Hippocampal formation (tissue), 2 donors: ENCODE measurements at places on chromosomes 7 and 10.

- no peak for DNase-seq
Observed at GRCh38 chr7:140455743-140456142, 23.6 kb downstream of the MKRN1 start.

DNA sequence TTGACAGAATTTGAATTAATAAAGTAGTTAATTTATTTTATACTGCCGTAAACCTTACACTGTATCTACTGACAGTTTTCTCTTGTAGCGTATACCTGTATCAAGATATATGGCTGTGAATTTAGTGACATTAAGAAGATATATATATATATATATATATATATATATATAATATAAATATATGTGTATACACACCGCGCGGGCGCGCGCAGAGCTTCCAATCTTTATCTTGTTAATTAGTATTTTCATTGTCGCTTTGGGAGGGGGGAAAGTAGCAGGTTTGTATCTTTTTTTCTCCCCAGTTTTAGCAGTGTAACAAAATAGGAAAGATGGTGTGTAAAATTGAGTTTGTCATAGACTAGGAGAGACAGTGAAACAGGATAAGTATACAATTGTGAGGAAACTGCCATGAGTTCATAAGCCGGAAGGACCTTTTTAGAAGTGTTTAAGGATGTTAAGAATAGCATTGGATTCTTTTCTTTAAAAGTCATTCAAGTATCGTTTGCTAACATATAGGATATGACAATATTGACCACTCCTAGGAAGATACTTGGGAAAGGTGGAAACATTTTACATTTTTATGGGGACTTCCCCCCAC, 2.0 kb downstream of the PLEKHA1 start:
- DNase-seq = no peak

GRCh38 chr10:93947055-93947454, 46.7 kb upstream of the PLCE1 start:
- no peak for DNase-seq

GRCh38 chr7:99447943-99448342, 9.2 kb downstream of the CPSF4 start:
- no peak for DNase-seq

- DNase-seq = no peak
Observed at GRCh38 chr10:65628493-65629139, 1297.2 kb upstream of the LRRTM3 start.

GRCh38 chr7:117706210-117706609, 167.0 kb downstream of the CTTNBP2 start:
- DNase-seq = no peak

DNA sequence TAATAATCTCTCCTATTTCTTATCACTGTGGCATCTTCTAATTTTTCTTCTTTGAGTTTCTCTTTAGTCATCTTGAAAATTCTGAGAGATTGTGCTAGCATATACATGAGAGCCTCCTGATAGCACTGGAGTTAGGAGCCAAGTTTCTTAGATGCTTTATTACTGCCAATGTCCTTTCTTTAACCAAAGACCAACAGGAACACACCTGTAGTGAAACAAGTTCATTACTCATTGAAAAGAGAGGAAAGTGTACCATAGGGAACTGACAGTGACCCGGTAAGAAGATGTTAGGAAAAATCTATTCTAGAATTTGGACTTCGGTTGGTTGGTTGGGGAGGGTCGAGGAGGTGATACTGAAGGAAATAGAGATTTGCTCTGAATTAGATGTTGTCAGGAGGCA, 27.1 kb upstream of the CD36 start:
- DNase-seq = no peak

- DNase-seq = no peak
Observed at GRCh38 chr10:133324198-133324792, 12.4 kb downstream of the CALY start.

GRCh38 chr10:18656724-18657123, 2.5 kb upstream of the ARL5B start:
- DNase-seq = no peak

DNA sequence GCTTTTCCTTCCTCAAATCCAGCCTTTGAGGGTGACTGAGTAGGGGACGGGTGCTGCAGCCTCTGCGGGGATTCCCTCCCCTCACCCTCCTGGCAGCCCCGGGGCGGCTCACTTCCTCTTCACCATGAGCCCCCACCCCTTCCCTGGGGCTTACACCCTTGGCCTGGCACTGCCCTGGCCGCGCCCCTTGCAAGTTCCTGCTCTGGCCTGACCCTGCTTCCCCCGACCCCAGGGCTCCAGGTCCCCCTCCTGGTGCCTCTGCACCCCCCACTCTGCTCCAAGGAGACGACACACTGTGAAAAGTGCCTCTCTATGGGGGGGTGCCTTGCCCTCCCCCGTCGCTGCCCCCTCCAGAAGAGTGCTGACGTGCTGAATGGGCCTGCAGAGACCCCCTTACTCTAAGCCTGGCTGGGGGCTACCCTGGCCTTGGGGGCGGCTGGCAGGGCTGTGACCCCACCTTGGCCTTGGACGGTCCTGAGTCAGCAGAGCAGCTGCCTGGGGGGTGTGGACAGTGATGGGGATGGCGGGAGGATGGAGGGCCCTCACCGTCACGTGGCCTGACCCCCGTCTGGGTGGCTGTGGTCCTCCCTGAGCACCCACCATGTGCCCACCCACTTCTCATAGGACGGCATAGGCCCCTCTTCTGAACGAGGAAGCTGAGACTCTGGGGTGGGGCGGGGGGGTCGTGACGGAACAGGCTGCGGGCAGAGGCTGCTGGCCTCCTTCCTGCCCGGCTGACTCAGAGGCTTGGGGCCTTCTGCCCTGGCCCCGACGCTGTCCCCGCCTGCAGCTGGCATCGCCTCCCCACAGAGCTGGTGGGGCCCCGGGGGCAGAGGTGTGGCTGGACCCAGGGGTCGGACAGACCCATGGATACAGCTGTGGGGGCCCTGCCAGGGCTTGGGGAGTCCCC, 9.8 kb downstream of the LFNG start:
- DNase-seq = peak; percentile 39

DNA sequence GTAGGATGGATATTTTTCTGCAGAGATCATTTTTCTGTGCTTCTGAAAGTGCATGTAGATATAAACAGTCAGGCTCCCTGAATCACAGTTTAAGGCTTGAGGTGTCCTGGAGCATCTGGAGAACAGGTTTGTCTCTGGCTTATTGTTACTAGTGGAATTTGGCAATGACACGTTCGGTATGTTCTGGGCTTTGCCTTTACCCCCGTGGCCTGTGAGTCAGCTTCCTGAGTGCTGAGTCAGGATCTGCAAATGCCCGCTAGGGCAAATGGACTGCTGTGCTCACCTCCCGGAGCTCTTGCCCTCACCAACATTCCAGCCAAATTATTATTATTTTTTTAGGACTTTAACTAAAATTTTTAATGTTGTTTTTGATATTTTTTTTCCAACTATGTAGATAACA, 192.5 kb upstream of the PRSS1 start:
- DNase-seq = no peak

DNA sequence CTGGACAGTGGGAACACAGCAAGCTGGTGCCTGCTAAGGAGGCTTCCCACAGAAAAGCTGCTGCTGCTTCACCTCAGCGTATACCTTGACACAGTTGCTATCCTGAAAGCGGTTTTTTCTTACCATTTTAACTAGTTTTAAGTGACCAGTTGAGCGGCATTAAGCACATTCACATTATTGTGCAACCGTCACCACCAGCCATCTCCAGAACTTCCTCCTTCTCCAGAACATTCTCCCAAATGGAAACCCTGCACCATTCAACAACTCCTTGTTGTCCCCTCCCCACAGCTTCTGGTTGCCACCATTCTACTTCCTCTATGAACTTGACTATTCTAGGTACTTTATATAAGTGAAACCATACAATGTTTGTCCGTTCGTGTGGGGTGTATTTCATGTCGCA, 169.9 kb downstream of the SNX10 start:
- DNase-seq = no peak

GRCh38 chr7:96426027-96426426, 104.1 kb upstream of the SLC25A13 start:
- no peak for DNase-seq

DNA sequence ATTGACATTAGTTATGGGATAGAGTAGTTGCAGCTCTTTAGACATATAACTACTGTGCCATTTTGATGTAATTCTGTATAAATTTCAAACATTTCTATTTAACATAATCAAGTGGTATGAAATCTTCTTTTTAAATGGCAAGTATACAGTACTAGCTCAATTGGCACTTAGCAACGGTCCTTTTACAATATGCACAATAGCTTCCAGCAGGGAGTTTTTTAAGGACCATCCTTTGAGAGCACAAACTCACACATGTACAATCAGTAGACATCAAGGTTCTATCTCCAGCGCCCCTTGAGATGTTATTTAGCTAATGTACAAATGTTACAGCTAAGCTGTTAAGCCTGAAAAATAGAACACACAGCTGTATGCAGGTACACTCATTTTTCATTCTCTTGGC, 480.7 kb downstream of the TFEC start:
- no peak for DNase-seq

DNA sequence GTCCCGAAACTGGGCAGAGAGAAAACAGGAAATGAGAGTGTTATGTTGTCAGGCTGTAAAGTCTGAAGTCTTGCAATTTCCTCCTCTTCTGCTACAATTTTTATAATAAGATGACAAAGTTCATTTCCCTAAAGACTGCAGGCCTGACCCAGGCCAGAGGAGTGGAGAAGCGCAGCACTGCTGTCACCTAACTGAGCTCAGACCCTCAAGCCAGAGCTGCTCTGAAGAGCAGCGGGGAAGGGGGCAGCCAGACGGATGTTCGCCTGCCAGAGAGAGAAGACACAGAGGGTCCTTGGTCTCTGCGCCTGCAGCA, 12.6 kb upstream of the AOAH start:
- no peak for DNase-seq

DNA sequence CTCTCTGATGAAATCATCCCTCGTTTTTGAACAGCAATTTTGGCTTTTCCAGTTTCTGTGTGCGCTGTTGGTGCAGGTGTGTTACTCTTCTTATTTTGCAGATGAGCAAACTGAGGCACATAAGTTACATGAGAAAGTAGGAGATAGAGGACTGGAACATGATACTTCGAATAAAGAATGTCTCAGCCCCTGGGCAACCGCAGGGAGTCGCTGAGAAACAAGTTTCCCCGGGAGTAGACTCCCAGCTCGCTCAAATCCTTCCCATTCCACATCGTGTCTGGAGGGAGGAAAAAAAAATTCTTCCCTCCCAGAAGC, 18.0 kb downstream of the MXI1 start:
- no peak for DNase-seq

DNA sequence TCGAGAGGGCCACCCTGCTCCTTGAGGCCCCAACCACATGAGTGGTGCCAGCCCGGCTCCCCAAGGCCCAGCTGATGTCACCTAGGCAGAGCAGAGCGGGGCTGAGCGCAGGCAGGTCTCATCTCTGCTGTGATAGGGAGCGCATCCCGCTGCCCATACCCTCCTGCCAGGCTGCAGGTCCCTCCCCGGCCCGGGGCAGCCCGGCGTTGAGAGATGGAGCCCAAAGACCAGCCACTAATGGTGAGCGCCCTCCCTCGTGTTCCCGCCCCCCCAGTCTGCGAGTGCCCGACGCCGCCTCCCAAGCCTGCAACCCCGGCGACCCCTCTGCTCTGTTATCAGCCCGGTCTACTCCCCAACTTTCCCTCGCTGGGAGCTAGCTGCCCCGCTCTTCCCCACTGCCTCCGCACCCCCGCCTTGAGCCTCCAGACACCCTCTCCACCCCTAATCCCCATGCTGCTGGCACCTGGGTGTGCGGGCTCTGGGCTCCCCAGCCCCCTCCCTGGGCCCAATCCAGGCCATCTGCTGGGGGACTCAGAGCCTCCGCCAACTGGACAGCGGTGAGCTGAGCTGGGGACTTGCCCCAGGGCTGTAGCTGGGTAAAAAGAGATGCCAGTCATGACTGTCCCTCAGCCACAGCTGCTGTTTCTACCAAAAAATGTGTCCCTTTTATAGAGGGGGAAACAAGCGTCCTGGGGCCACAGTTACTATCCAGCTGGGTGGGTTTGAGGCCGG, 19.7 kb upstream of the CHST12 start:
- DNase-seq = peak; percentile 22

- no peak for DNase-seq
Observed at GRCh38 chr10:74981831-74982633, 129.4 kb upstream of the SAMD8 start.

DNA sequence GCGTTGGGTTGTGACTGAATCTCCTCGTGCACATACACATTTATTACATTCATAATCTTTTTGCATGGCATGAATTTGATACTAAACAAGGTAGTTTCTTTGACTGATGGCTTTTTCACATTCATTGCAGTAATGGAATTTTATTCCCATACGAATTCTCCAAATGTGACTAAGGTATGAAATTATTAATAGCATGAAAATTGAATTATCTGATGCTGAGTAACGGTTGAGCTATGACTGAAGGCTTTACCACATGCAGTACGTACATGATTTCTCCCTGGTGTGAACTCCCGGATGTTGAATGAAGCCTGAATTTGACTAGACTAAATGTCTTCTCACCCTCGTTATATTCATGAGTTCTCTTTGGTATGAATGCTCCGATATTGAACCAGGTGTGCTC, 104.4 kb upstream of the C1GALT1 start:
- no peak for DNase-seq

GRCh38 chr7:135979471-135980011, 2.4 kb upstream of the MTPN start:
- DNase-seq = no peak

- DNase-seq = no peak
Observed at GRCh38 chr10:127563718-127564553, 14.8 kb downstream of the NPS start.

GRCh38 chr7:8169171-8169570, 92.8 kb downstream of the ICA1 start:
- no peak for DNase-seq

DNA sequence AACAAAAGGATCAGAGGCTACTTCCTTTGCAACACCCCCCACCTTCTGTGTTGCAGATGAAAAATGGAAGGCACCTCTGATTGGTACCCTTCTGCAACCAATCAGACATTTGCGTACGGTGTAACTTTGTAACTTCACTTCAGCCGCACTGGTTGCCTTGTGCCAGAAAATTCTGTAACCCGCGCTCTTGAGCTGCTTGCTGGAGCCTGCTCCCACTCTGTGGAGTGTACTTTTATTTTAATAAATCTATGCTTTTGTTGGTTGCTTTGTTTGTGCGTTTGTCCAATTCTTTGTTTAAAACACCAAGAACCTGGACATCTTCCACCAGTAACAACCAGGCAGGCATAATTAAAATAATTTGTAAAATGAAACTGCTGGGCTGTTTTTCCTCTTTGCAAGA, 31.5 kb upstream of the TAX1BP1 start:
- no peak for DNase-seq

- DNase-seq = no peak
Observed at GRCh38 chr10:124175701-124176348, 82.4 kb upstream of the CHST15 start.

GRCh38 chr7:134071355-134072331, 55.5 kb upstream of the LRGUK start:
- DNase-seq = no peak

DNA sequence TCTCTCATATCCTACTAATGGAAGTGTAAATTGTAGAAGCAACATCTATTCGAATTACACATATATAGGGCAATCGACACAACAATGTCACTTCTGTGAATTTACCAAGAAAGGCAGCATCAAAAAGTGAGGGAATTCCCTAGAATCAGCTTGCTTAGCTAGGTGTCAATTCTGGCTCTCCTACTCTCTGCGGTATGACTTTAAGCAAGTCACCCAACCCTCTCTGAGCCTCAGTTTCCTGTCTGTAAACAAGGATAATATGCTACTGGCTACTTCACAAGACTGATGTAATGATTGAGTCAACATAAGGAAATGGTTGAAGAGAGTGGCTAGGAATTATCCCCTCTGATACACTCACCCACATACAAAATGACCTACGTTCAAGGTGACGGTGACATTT, 19.4 kb downstream of the CCDC6 start:
- DNase-seq = no peak
